ENCODE measurements at places on chromosomes 3 and 15.

DNA sequence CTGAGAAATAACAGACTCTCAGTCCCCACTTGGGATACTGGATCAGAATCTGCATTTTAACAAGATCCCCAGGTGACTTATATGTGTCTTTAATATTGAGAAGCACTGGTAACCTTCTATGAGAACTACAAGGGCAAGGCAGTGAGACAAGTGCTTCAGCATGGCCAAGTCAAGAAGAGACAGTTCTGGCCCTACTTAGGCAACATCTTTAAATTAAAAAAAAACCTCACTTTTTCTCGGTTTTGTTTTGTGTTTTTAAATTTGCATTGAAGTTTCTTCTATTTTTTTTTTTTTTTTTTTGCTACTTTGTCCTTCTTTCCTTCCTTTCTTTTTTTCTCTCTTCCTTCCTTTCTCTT, 42.5 kb upstream of the SPTSSB start:
- no peak overlapping the region for H3K27ac ChIP-seq
- H3K4me1 ChIP-seq = no peaks in the 10 kb centered on the region
- H3K36me3 ChIP-seq = no peaks in the 10 kb centered on the region
- no peaks in the 10 kb centered on the region for H3K27me3 ChIP-seq
- DNase-seq = no peak

DNA sequence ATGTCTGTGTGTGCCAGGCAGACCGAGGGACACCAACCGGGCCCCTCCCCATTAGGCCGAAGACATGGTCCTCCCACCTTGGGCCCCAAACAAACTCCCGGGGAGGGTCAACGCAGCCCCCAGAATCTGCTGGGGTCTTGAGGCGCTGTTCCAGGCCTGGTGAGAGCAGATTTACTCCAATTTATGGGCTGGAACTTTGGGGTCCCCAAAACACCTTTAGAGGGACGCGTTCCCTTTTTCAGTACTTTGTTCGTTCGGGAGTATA, 2.4 kb downstream of the GATA2 start:
- H3K36me3 ChIP-seq = no peaks in the 10 kb centered on the region
- no peak for DNase-seq
- peaks cover 74% of the 10 kb centered on the region for H3K27me3 ChIP-seq
- H3K27ac ChIP-seq = no peak overlapping the region
- no peak overlapping the region for H3K4me3 ChIP-seq

DNA sequence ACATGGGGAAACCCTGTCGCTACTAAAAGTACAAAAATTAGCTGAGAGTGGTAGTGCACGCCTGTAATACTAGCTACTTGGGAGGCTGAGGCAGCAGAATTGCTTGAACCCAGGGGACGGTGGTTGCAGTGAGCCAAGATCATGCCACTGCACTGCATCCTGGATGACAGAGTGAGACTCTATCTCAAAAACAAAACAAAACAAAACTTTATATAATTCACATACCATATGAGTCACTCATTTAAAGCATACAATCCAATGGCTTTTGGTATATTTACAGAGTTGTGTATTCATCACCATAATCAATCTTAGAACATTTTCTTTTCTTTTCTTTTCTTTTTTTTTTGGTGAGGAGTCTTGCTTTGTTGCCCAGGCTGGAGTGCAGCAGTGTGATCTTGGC, 8.7 kb downstream of the PXK start:
- no peak overlapping the region for H3K4me3 ChIP-seq
- H3K27me3 ChIP-seq = no peaks in the 10 kb centered on the region
- DNase-seq = no peak
- peaks cover 8% of the 10 kb centered on the region for H3K36me3 ChIP-seq

GRCh38 chr3:190053919-190054672, 66.6 kb downstream of the P3H2 start:
- H3K4me1 ChIP-seq = no peaks in the 10 kb centered on the region
- H3K4me3 ChIP-seq = no peak overlapping the region
- no peak for DNase-seq
- no peaks in the 10 kb centered on the region for H3K27me3 ChIP-seq
- no peak overlapping the region for H3K27ac ChIP-seq
- H3K36me3 ChIP-seq = no peaks in the 10 kb centered on the region

- peaks cover 30% of the 10 kb centered on the region for H3K36me3 ChIP-seq
- H3K4me1 ChIP-seq = no peaks in the 10 kb centered on the region
These were observed 128.2 kb downstream of the SUCLG2 start for GRCh38 chr3:67526246-67526645.

DNA sequence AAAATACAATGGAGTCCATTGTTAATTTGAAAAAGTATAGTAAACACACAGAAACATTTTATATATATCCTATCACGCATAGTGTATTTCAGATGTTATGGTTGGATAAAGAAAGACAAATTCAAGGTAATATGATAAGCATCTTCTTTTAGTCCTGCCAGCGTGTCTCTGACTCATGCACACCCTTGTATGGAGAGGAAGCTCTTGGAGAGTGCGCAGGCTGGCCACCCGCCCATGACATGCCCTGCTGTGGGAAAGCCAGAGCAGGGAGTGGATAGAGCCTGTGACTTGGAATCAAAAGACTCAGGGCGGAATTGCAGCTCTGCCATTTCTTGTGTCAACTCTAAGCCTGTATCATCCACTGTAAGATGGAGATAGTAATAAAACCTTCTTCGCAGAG, 23.0 kb upstream of the COPG1 start:
- no peak for DNase-seq
- H3K4me1 ChIP-seq = peaks cover 31% of the 10 kb centered on the region
- H3K4me3 ChIP-seq = no peak overlapping the region
- no peak overlapping the region for H3K27ac ChIP-seq
- no peaks in the 10 kb centered on the region for H3K27me3 ChIP-seq
- no peaks in the 10 kb centered on the region for H3K36me3 ChIP-seq

GRCh38 chr15:89178307-89178977, 42.9 kb downstream of the RLBP1 start:
- peaks cover 42% of the 10 kb centered on the region for H3K36me3 ChIP-seq
- peaks cover 4% of the 10 kb centered on the region for H3K4me1 ChIP-seq
- no peak for DNase-seq
- H3K27me3 ChIP-seq = no peaks in the 10 kb centered on the region

DNA sequence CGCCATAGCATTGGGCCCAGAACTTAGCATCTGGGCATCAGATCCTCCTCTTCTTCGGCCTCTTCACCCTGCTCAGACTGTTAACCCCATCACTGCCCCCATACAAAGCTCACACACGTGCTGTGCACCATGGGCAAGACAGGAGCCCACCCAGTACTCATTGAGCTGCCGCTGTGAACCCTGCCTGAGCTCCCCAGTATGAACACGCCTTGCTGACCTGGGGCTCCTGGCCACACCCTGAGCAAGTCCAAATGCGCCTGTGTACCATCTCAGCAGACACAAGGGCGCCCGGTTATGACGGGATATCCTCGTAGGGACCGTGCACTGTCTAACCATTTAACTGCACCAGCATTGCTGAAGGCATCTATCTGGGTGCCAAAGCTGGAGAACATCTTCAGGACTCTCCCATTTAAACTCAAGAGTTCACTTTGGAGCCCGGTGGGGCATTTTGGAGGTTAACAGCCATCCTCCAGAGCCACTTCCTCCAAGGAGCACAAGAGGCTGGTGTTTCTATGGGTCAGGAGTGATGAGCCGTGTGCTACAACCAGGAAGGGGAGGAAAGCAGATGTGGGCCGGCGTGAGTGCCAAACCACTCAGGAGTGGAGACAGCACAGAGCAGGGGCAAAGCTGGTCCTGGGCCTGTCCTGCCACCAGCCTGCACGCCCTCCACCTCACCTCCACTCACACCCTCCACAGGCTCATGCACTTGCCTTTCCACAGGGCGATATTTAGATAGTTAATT, 12.1 kb downstream of the PRR23E start:
- no peak overlapping the region for H3K4me3 ChIP-seq
- H3K27ac ChIP-seq = no peak overlapping the region
- H3K36me3 ChIP-seq = no peaks in the 10 kb centered on the region
- H3K27me3 ChIP-seq = peaks cover 4% of the 10 kb centered on the region
- H3K4me1 ChIP-seq = no peaks in the 10 kb centered on the region

GRCh38 chr3:50428007-50428633, 68.8 kb upstream of the TMEM115 start:
- H3K27ac ChIP-seq = no peak overlapping the region
- no peak overlapping the region for H3K4me3 ChIP-seq
- H3K36me3 ChIP-seq = no peaks in the 10 kb centered on the region
- peak; percentile 27 for DNase-seq

- H3K27me3 ChIP-seq = no peaks in the 10 kb centered on the region
- no peak overlapping the region for H3K4me3 ChIP-seq
- DNase-seq = peak; percentile 48
- H3K4me1 ChIP-seq = no peaks in the 10 kb centered on the region
- no peak overlapping the region for H3K27ac ChIP-seq
- H3K36me3 ChIP-seq = peaks cover 26% of the 10 kb centered on the region
These were observed 24.8 kb downstream of the TMOD2 start for GRCh38 chr15:51775967-51776816.

- no peak overlapping the region for H3K27ac ChIP-seq
- no peaks in the 10 kb centered on the region for H3K27me3 ChIP-seq
- peaks cover 19% of the 10 kb centered on the region for H3K4me1 ChIP-seq
- no peaks in the 10 kb centered on the region for H3K36me3 ChIP-seq
These were observed 73.6 kb upstream of the VGLL4 start for GRCh38 chr3:11717301-11717700.

DNA sequence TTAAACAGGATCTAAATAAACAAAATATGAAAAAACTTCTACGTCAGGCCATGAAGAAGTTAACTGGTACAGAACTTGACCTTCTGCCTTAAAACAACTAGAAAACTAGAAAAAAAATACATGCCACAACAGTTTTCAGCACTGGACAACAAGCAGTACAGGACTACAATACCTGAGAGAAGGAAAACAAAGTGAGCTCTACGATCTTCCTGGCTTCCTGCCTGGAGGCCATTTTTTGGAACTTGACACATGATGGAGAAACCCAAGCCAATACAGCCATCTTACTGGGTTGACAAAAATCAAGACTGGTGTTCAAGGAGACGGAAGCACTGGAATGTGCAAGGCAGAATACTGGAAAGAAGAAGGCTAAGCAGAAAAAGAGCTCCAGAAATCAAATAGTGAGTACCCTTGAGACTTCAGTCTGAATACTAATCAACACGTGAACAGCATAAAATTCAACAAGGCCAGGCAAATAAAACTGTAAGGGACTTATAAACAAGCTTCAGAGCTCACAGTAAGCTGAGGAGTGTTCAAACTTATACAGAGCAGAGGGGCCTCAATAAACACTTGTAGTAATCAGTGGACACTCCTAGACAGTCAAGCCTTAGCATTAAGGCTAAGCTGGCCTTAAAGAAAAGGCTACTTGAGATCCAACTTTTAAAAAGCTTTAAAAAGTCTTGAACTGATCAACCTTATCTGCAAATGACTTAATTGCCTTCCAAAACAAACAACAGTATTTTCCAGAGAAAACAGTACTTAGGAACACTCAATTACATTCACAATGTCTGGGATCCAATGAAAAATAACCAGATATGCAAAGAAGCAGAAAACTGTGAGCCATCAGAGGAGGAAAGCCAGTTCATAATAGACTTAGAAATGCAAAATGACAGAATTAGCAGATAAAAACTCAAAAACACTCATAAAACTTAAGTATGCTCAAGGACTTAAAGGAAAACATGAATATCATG, 63.2 kb downstream of the DLG1 start:
- no peak for DNase-seq
- no peaks in the 10 kb centered on the region for H3K36me3 ChIP-seq
- H3K4me3 ChIP-seq = no peak overlapping the region
- H3K27ac ChIP-seq = no peak overlapping the region
- H3K27me3 ChIP-seq = no peaks in the 10 kb centered on the region
- H3K4me1 ChIP-seq = no peaks in the 10 kb centered on the region

DNA sequence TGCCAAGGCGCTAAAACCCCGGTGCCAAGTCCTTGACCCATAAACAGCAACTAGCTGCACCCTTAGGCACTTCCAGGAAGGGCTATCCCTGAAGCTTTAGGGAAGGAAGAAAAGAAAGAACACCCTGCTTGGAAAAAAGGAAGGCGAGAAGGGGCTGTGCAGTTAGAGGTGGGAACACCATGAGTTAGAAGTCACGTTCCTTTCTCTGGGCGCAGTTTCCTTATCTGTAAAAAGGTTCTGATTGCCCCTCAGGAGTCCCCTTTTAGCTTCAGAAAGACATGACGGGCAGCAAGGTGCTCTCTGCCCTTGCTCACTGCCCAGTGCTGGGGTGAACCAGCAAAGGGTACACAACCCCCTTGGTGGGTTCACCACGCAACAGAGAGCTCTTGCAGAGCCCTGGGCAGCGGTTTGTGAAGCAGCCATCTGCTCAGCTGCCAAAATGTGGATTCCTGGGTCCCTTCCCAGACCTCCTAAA, 798 bp downstream of the GCHFR start:
- H3K4me3 ChIP-seq = peak overlapping the region; percentile 98
- no peaks in the 10 kb centered on the region for H3K27me3 ChIP-seq
- no peak for DNase-seq
- peaks cover 46% of the 10 kb centered on the region for H3K4me1 ChIP-seq
- peak overlapping the region; percentile 67 for H3K27ac ChIP-seq
- peaks cover 12% of the 10 kb centered on the region for H3K36me3 ChIP-seq

DNA sequence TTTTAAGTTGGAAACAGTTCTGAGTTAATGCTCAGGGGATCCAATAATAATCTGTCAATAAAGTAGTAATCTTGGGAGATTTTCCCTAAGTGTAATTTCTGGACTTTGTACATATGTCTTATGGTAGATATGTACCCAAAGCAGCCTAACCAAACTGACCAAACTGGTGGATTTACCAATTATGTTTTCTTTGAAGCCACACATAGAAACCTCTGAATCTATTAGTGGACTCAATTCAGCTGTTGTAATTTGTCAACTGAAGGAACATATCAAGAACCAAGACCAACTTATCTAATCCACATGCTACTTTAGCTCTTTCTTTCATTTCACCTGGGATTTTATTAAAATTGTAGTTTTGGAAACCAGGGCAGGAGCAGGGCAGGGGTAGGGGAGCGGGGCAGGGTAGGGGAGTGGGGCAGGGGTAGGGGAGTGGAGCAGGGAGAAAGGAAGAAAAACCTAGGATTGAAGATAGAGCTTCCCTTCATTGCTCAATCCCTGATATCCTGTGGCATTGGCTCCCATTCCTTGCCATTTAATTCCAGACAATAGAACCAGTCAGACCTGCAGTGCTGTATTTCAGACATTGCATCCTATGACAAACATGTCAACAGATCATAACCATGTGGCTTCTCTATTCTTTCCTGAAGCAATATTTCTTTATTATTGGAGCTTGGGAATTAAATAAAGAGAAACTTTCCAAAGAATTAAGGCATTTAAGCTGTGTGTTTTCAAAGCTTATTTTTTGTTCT, 101.8 kb downstream of the NFKBIZ start:
- no peaks in the 10 kb centered on the region for H3K4me1 ChIP-seq
- H3K36me3 ChIP-seq = no peaks in the 10 kb centered on the region
- H3K4me3 ChIP-seq = no peak overlapping the region
- no peak overlapping the region for H3K27ac ChIP-seq

GRCh38 chr15:64251658-64252057, 88.8 kb upstream of the PPIB start:
- no peaks in the 10 kb centered on the region for H3K4me1 ChIP-seq
- no peak for DNase-seq
- no peaks in the 10 kb centered on the region for H3K36me3 ChIP-seq
- no peak overlapping the region for H3K27ac ChIP-seq

DNA sequence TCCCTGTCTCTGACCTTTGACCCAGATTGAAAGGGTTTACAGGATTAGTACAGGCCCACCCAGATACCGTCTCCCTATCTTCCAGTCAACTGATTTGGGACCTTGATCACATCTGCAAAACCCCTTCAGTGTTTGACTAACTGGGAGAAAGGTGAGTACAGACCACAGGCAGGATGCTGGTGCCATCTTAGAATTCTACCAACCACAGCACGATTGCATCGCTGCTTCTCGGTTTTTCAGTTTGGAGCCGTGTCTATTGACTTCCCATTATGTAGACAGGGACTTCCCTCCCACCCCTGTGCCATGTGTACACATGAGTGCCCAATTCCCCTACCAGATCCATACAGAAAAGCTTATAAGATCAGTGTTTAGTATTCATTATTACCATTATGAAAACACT, 6.6 kb upstream of the KLF13 start:
- peaks cover 34% of the 10 kb centered on the region for H3K4me1 ChIP-seq
- H3K4me3 ChIP-seq = no peak overlapping the region
- DNase-seq = no peak
- no peak overlapping the region for H3K27ac ChIP-seq
